ENCODE measurements at places on chromosomes 7 and 10. TPM values are rescaled to one million over a fixed set of nuclear protein-coding genes. Genes with fewer than 3 reads are reported as not detected.

DNA sequence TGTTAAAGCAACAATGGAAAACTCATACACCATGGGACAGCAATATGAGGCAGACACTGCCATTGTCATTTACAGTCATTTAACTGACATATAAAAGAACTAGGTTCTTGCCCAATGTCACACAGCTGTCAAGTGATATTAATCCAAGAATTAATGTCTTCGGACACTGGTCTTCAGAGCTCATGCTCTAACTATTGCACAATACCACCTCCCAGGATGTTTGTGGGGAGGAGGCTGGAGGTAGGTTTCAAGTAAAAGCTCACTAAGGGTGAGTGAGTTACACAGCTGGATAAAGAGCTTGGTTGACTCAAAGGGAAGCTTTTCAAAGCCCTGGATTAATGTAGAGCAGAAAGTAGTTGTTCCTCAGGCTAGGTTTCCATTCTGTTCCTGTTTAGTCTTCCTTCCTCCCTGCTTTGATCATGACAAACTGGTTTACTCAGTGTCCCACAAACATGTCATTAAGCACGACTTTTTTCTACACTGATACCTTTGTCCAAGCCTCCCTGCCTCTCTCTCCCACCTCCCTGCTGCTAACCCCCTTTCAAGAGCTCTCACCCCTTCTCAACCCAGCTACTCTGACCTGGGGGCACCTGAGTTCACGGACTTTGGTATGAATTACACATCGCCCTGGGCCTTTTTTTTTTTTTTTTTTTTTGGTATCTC, 987 bp upstream of the EXOC6 start:
- no peak for DNase-seq

The ABCB4 gene
- total RNA-seq, result 6.4 TPM

The RASA4 gene
- 14.2 TPM for total RNA-seq

The SAMD9 gene
- 2.0 TPM for total RNA-seq

The TMEM229A gene
- not detected for total RNA-seq
